Kidney epithelial cell (primary cell): ENCODE measurements at places on chromosomes 12 and 14.
A peak's percentile ranks its signal among the peaks of the same experiment; 100 is the strongest.

DNA sequence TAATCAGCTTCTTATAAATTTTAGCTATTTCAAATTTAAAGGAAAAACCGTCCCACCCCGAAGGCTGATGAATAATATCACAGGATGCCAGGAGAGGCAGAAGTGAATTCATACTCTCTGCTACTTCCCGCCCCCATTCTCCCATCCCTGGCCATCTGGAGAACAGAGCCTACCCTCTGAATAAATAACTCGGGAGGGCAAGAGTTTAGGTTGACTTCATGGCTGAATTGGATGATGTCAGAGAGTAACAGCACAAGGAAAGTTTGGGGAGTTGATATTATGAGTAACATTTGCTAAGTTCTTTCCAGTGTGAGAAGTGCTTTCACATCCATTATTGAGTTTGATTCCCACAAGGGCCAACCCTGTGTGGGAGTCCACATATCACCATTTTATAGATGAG, 241.6 kb downstream of the EGLN3 start:
- DNase-seq: no peak

- DNase-seq: no peak
Measured at GRCh38 chr12:124030510-124030909, 57.5 kb downstream of the ZNF664 start.

DNA sequence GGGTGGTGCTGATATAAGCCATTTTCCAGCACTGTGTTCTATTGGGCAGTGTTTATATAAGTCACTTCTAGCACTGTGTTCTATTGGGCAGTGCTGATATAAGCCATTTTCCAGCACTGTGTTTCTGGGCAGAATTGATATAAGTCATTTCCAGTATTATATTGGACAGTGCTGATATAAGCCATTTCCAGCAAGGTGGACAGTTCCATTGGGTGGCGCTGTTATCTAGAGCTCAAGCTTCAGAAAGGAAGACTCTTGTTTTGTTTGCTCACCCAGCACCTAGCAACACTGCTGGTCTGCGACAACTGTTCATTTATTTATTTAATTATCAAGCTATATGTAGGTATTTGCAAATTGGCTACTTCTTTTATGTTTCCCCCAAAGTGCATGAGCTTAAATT, 690.3 kb downstream of the AACS start:
- no peak for DNase-seq

DNA sequence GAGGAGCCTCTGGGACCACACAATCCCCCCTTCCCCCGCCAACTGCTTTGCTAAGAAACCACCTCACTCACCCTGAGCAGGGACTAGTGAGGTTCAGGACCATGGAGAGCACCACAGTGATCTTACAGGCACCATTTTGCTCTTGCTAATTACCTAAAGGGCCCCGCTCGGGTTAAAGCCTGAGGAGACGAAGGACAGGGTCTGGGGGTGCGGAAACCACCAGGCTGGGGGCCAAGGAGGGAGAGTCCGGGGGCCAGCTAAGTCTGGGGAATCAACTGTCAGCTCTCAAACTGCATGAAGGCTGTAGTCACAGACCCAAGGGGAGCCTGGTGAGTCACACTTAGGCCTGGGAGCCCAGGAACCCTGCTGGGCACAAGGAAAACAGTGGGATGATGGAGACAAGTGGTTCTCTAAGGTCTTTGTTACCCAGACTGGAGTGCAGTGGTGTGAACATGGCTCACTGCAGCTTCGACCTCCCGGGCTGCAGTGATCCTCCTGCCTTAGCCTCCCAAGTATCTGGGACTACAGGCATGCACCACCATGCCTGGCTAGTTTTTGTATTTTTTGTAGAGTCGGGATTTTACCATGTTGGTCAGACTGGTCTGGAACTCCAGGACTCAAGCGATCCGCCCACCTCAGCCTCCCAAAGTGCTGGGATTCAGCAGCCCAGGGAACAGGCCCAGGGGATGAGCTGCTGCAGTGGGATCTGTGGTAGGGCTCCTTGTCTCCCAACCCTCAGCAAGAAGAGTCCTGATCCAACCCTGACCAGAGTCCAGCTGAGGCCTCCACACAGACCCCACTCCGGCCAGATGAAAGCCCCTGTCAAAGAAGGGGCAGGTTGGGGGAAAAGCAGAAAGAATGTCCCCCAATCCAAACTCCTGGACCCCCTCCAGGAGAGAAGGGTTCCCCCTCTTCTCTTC, 98.8 kb downstream of the CALM1 start:
- no peak for DNase-seq

DNA sequence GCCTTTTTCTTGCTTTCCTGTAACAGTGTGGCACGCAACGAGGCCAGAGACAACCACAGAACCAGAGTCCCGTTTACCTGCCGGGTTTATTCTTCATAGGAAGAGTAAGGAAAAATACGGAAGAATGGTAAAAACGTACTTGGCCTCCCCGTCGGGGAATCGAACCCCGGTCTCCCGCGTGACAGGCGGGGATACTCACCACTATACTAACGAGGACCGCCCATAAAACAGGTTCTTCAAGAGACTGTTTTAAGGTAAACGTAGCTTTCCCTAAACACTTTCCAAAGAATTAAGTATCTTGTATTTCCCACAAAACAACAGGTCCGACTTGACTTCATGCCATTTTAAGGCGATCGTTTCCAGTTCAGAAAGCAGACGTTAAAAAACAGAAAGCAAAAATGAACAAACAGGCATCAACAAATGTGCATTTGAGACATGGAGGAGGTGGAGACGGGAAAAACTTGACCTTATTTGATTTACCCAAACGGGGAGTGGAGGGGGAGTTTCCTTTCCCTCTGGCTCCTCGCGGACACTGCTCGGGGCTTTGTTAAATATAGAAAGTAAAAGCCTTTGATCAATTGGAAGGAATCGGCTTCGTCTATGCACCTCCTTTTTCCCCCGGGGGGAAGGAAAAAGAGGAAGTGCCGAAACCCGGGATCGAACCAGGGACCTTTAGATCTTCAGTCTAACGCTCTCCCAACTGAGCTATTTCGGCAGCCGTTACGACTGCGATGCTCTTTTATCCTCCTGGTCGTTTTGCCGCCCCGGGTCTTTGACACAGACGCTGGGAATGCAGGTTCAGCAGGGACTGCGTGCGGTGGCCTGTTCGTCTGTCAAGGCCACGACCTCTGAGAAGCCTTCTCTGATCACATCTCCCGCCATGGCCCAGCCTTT, 13.0 kb upstream of the UBC start:
- DNase-seq: no peak

- no peak for DNase-seq
Measured at GRCh38 chr14:20754308-20754707, 8.6 kb downstream of the EDDM3A start.

- no peak for DNase-seq
Measured at GRCh38 chr14:54047645-54048308, 91.2 kb upstream of the BMP4 start.

- no peak for DNase-seq
Measured at GRCh38 chr14:104094709-104095425, 9.4 kb downstream of the ASPG start.

DNA sequence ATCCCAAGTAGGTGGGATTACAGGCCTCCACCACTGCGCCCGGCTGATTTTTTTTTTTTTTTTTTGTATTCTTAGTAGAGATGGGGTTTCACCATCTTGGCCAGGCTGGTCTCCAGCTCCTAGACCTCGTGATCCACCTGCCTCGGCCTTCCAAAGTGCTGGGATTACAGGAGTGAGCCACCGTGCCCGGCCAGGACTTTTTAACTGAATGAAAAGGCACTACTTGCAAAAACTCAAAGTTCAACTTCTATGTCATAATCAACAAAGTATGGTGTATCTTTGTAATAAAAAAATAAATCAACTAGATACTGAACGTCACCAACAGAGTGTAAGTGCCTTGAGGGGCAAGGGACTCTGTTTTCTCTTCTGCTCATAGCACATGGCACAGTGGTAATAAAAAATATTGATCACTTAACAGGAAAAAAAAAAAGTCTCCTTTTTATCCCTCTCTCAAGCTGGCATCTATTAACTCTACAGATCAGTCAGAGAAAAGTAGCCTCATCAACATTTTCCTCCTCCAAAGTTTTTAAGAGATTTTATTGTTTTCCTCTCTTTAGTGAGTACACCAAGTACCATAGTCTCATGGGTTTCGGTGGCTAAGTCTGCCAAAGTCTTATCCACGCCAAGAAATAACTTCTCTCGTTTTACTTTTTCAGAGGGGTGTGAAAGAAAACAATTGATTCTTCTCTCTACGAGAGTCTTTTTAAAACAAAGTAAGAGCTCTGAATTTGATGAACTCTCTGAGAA, 10.6 kb upstream of the FOXN3 start:
- no peak for DNase-seq

- DNase-seq: no peak
Measured at GRCh38 chr14:101709962-101710931, 51.3 kb upstream of the PPP2R5C start.

DNA sequence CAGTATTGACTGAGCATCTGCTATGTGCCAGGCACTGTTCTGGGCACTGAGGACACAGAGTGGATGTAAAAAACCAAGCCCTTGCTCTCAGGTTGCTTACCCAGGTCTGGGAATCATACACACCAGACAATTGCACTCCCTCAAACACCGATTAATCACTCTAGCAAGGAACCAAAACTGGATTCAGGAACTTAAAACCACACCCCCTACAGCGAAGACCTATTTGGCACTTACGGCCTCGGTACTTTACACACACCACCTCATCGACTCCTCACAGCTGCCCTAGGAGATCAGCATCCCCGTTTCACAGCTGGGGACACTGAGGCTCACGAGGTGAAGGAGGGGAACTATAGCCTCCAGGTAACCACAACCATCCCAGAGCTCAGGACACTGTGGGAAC, 1.6 kb downstream of the GLTP start:
- no peak for DNase-seq

- DNase-seq: no peak
Measured at GRCh38 chr12:115798309-115798917, 479.1 kb downstream of the MED13L start.

DNA sequence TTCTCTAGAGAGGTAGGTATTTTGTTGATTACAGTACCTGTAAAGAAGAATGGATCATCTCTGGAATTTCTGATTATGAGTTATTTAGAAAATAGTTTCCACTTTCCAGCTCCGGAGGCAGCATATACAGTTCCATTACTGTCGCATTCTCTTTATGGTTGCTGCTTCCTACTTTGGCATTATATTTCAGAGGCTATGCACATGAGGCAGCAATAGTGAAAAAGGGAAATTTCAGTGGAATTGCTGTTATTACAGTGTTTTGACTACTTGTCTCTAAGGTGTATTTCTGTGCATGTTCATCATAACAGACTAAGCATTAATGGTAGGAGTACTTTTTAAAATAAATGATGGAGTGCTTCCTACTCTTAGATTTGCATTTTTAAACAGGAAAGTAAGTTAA, 10.2 kb downstream of the GNG2 start:
- no peak for DNase-seq

- DNase-seq: no peak
Measured at GRCh38 chr12:84712747-84713146, 199.9 kb downstream of the SLC6A15 start.

- DNase-seq: no peak
Measured at GRCh38 chr12:95143621-95144205, 70.3 kb upstream of the NR2C1 start.

DNA sequence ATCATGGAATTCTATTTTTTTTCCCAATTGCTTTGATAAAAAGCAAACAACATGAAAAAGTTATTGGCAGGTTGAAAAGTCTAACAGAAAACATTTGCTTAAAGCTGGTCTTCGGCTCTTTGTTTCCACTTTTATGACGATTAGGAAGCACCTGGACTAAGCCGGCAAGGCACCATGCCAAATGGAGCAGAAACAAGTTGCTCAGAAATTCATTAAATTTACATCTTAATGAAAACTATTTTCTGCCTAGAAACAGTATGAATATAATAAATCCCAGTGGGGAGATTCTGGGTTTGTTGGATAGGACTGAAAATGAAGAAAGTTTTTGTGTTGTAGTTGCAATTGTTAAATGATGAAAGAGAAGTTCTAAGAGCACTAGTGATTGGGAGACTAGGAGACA, 51.4 kb upstream of the OR9K2 start:
- DNase-seq: no peak

GRCh38 chr12:10722502-10722904, 620 bp downstream of the YBX3 start:
- no peak for DNase-seq

DNA sequence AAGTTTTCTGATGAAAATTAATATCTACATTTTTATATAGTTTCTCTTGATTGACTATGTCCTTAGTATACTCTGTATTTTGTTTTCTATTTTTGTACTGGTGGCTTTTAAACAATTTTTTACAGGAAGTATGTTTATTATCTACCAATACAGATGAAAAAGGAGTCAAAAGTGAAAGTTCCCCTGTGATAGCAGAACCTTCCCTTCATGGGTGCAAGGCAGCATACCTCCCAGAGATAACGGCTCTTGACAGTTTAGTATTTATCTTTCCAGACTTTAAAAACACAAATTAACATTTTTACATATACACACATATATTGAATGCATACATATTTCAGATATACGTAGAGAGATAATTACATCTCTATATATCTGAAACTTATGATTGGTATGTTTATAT, 17.1 kb upstream of the FAM234B start:
- no peak for DNase-seq

- no peak for DNase-seq
Measured at GRCh38 chr14:98692832-98693231, 579.2 kb downstream of the BCL11B start.

GRCh38 chr12:57793920-57794319, 11.3 kb downstream of the TSFM start:
- DNase-seq: no peak

DNA sequence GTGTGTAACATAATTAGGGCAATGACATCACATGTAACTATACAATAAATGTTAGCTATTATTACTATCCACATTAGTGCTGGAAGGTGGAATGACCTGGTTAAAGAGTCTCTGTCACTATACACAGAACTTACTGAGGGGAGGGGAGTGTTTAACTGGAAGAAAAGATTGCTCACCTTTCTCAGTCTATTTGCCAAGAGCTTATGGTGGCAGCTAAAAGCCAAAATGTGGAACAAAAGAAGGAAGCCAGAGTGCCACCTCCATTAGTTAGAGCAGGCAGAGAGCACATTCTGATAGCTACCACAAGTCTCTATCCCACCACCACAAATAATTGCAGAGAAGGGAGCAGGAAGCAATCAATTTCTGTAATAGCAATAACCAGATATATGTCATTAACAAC, 124.4 kb downstream of the MED13L start:
- DNase-seq: no peak

- DNase-seq: peak; percentile 39
Measured at GRCh38 chr12:5377997-5378592, 53.8 kb upstream of the NTF3 start.

- peak; percentile 39 for DNase-seq
Measured at GRCh38 chr14:91173221-91173670, 59.4 kb downstream of the DGLUCY start.
